Endodermal cell (in vitro differentiated cells): ENCODE measurements at places on chromosomes 12 and 14. TPM values are rescaled to one million over a fixed set of nuclear protein-coding genes. Genes with fewer than 3 reads are reported as not detected.

LRRC9 gene
- 2.4 to 4.6 TPM (median 3.5 TPM) in 3 replicates for total RNA-seq

CLEC4E gene
- total RNA-seq: not detected in 2 replicates

RNF34 gene
- total RNA-seq: 42.7 to 72.6 TPM (median 72.1 TPM) in 3 replicates

ZC2HC1C gene
- 1.5 and 2.3 TPM in 2 replicates for total RNA-seq

DGKA gene
- total RNA-seq: 8.4 and 10.2 TPM in 2 replicates

- no peak overlapping the region for H3K27ac ChIP-seq
- no peak for DNase-seq
- H3K4me1 ChIP-seq: no peaks in the 10 kb centered on the region
- H3K36me3 ChIP-seq: no peaks in the 10 kb centered on the region
- no peaks in the 10 kb centered on the region for H3K27me3 ChIP-seq
Observed at GRCh38 chr14:87334997-87335685, 657.8 kb downstream of the GALC start.

DNA sequence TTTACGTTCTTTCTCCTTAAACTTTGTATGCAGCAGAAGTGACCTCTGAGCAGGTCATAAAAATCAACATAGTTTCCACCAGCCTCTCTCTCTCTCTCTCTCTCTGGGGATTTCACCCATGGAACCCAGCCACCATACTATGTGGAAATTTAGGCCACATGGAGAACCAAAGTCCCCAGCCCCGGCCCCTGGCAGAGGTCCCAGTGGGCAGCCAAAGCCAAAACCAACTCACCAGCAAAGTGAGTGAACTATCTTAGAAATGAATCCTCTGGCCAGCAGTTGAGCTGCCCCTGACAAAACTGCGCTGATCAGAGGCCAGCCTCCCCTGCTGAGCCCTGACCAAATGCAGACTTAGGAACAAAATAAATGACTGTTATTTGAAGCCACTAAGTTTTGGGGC, 9.2 kb downstream of the DUSP6 start:
- no peak overlapping the region for H3K4me3 ChIP-seq
- peaks cover 12% of the 10 kb centered on the region for H3K36me3 ChIP-seq
- H3K4me1 ChIP-seq: peaks cover 10% of the 10 kb centered on the region
- H3K27me3 ChIP-seq: no peaks in the 10 kb centered on the region

DNA sequence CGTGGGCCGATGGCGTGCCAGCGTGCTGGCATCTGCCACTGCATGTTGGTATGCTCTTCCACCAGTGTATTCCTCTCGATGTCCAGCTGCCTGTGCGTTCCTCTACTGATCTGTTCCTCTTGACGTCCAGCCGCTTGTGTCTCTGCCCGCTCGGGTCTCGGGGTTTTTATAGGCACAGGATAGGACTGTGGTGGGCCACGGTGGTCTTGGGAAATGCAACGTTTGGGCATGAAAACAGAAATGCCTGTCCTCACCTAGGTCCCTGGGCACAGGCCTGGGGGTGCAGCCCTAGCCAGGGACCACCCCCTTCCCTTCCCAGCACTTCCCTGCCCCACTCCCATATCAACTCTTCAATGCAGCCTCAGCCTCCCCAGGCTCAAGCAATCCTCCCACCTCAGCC, 10.3 kb upstream of the GALNT6 start:
- H3K36me3 ChIP-seq: no peaks in the 10 kb centered on the region
- H3K4me1 ChIP-seq: peaks cover 3% of the 10 kb centered on the region
- no peak overlapping the region for H3K27ac ChIP-seq
- no peaks in the 10 kb centered on the region for H3K27me3 ChIP-seq
- DNase-seq: peak; percentile 29
- no peak overlapping the region for H3K4me3 ChIP-seq

DNA sequence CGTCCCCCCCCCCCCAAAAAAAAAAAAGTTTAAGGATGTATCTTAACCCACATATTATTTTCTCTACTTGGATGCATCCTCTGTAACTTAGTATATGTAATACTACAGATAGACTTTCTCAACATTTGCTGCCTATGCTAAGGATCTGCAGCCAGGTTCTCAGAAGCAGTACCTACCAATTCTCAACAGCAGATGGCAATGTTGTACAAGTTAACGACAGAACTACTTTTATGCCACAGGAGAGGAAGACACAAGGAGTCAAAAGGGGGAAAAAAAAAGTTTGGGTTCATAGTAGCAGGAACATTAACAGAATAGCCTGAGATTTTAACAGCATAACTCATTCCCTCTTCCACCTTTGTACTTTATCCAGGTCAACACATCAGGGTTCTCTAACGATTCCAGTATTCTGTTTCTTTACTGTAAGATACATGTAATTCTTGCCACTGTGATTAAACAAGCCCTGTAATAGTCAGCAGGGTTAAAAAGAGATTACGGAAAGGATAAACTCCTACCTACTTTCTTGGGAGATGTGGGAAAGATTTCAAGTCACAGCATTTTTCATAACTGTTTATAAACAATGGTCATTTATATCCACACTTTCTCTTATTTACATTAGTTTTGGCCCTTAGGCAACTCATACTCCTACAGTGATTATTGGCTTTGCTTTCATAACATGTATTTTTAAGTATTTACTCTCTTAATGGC, 5.7 kb upstream of the NEK9 start:
- peaks cover 54% of the 10 kb centered on the region for H3K36me3 ChIP-seq
- DNase-seq: peak; percentile 81
- no peak overlapping the region for H3K4me3 ChIP-seq
- no peaks in the 10 kb centered on the region for H3K4me1 ChIP-seq
- H3K27me3 ChIP-seq: no peaks in the 10 kb centered on the region
- no peak overlapping the region for H3K27ac ChIP-seq

GRCh38 chr14:91349481-91350074, 68.0 kb downstream of the CCDC88C start:
- H3K4me1 ChIP-seq: no peaks in the 10 kb centered on the region
- no peaks in the 10 kb centered on the region for H3K36me3 ChIP-seq
- no peak overlapping the region for H3K4me3 ChIP-seq
- DNase-seq: no peak

DNA sequence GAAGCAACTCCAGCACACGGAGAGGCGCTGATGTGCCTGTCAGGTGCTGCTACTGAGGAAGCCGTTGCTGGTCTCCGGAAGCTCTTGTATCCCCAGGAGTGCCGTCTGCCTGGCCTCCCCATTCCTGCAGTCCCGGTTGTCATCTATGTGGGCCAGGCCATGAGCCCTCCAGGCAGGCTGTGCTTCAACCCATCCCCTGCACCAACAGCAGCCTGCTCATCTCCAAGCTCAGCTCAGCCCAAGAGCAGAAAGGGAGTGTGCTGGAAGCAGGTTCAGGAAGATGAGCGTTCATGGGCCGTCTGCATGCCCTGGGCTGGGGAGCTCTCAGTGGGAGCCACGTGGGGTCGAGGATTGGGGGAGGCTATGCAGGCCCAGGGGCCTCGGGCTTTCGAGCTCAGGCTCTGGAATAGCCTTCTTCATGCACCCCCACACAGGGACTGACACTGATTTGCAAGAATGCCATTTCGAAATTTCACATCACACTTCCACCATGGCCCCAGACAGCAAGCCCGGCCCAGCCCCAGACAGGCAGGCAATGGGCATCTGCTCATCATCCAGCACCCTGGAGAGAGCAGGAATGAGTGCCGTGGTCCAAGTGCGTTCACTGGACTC, 164.5 kb downstream of the KIF26A start:
- H3K4me3 ChIP-seq: no peak overlapping the region
- DNase-seq: no peak
- no peaks in the 10 kb centered on the region for H3K4me1 ChIP-seq
- no peak overlapping the region for H3K27ac ChIP-seq

DNA sequence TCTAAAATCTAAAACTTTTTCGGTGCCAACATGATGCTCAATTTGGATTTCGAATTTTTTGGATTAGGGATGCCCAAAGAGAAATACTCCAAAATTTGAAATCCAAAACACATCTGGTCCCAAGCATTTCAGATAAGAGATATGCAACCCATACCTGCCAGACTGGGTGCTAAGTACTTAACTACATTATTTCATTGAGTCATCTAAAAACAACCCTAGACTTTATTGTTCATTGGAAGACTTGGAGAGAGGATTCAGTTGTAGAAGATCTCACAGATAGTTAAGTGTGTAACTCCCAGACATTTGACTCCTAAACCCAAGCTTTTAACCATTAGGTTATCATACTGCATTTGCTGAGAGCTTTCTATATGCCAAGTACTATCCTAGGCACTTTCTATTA, 102.2 kb downstream of the BCAT1 start:
- peaks cover 56% of the 10 kb centered on the region for H3K36me3 ChIP-seq
- DNase-seq: no peak
- H3K4me1 ChIP-seq: no peaks in the 10 kb centered on the region
- no peak overlapping the region for H3K27ac ChIP-seq

DNA sequence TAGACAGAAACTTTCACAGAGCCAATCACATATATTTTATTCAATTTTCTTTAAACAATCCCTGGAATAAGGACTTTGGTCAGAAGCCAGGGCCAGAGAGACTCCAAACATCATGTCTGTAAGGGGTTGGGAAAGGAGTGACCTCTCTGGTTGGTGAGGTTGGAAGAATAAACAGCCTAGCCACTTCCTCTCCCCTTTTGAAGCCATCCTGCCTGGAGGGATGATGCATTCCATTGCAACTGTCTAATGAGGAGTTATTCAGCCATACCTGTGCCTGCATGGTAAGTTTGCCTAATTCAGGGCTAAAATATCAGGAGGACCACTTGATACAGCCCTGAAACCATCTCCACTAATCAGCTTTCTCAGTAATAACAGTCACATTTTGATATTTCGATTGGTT, 299.8 kb downstream of the KCNH5 start:
- H3K36me3 ChIP-seq: no peaks in the 10 kb centered on the region
- H3K27me3 ChIP-seq: no peaks in the 10 kb centered on the region
- peaks cover 5% of the 10 kb centered on the region for H3K4me1 ChIP-seq

DNA sequence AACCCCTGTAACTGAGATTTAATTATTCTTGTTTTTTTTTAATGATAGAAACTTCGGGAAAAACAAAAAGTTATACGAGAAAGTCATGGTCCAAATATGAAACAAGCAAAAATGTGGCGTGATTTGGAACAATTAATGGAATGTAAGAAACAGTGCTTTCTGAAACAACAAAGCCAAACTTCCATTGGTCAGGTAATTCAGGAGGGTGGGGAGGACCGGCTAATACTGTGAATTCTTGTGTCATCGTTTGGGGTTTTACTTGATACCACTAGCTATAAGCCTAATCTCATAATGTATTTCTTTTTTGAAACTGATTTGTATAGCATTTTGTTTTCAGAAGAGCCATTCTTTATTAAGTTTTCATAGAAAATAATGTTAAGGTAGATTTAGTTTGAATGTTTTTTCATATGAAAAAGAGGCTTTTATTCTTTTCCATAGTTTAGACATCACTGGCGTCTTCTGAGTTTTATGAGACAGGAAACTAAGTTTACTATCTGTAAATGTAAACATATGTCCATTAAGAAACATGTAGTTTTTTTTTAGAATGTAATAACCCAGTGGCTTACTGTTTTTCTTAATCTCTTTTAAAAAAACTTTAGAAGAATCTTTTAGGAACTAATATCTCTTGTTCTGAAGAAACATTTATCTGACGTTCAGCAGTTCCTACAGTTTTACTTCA, 62.9 kb upstream of the ATP2A2 start:
- no peaks in the 10 kb centered on the region for H3K27me3 ChIP-seq
- peaks cover 5% of the 10 kb centered on the region for H3K4me1 ChIP-seq
- H3K36me3 ChIP-seq: peaks cover 20% of the 10 kb centered on the region
- DNase-seq: no peak
- H3K27ac ChIP-seq: no peak overlapping the region

- H3K4me1 ChIP-seq: peaks cover 8% of the 10 kb centered on the region
- no peaks in the 10 kb centered on the region for H3K36me3 ChIP-seq
- no peak overlapping the region for H3K4me3 ChIP-seq
- no peak overlapping the region for H3K27ac ChIP-seq
- no peak for DNase-seq
- no peaks in the 10 kb centered on the region for H3K27me3 ChIP-seq
Observed at GRCh38 chr14:36452860-36453259, 67.2 kb downstream of the NKX2-1 start.

GRCh38 chr12:90229407-90230170, 521.0 kb upstream of the ATP2B1 start:
- no peak overlapping the region for H3K4me3 ChIP-seq
- H3K27me3 ChIP-seq: no peaks in the 10 kb centered on the region
- H3K36me3 ChIP-seq: no peaks in the 10 kb centered on the region
- no peaks in the 10 kb centered on the region for H3K4me1 ChIP-seq
- peak; percentile 58 for DNase-seq
- H3K27ac ChIP-seq: peak overlapping the region; percentile 6
